ENCODE measurements at places on chromosomes 6 and 20.

GRCh38 chr6:75467966-75468365 is 25.6 kb downstream of the FILIP1 start:
- DNase-seq = peak; percentile 48

GRCh38 chr6:112065426-112065986 is 11.6 kb downstream of the CCN6 start:
- no peak for DNase-seq

DNA sequence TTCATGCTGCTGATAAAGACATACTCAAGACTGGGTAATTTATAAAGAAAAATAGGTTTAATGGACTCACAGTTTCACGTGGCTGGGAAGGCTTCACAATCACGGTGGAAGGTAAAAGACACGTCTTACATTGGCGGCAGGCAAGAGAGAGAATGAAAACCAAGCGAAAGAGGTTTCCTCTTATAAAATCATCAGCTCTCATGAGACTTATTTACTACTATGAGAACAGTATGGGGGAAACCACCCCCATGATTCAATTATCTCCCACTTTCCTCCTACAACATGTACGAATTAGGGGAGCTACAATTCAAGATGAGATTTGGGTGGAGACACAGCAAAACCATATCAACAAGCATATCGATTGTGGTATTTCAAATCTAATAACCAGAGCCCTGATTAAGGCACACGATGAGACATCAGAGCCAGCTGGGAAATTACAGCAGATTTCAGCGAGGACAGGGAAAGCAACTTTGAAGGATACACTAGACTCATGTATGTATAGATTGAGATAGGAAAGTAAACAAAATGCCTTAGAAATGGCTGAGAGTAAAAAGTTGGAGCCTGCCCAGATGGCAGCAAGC is 129.8 kb upstream of the GJE1 start:
- no peak for DNase-seq

DNA sequence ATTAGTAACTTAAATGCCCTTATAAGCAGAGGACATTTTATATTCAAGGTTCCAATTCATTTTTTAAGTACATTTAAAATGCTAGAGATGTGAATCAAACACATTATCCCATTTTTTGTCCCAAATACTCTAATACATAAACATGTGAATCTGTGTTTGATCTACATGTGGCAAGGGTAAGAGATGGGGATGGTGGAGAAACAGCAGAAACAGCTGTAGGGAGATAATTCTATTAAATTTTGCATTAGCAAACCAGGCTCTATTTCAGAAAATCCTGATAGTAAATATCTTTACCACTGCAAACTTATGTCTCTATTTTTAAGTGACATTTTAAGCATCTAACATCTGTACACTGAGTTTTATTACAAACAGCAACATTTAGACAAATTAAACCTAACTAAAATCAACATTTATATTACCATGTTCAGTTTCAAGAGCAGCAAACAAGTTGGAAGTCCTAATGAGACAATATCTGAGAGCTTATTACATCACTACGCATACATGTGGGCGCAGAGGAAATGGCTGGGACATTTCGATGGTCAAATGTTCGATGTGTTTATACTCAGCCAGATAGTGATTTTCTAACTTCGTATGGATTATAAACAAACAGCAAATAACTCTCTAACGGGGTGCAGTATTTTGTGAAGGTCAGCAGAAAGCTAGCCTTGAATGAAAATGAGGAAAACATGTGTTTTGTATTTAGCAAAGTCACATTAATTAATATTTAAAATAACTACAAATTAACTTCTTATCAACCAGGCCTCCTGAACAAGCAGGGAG is 165.1 kb downstream of the GJA1 start:
- no peak for DNase-seq

DNA sequence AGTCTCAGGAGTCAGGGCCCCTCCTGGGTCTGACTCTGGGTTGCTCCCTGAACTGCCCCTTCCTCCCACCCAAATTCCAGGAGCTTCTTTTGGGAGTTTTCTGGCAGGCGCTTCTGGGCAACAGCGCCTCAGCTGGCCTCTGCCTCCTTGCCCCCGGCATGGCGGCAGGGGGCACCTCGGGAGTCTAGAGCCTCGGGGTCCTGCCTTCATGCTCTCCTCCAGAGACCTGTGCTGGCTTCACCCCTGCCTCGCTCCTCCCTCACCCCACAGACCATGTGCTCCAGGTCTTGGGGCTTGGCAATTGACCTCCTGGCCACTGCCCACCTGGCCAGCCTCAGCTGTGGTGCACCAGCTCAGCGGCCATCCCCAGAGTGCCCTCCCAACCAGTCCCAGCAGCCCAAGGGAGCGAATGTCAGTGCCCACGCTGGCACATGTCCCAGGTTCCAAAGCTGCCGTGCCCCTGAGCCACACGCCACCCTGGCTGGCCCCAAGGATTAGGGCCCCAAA is 43.4 kb downstream of the SRC start:
- peak; percentile 20 for DNase-seq

GRCh38 chr20:20498076-20498861 is 130.4 kb downstream of the INSM1 start:
- DNase-seq = no peak

DNA sequence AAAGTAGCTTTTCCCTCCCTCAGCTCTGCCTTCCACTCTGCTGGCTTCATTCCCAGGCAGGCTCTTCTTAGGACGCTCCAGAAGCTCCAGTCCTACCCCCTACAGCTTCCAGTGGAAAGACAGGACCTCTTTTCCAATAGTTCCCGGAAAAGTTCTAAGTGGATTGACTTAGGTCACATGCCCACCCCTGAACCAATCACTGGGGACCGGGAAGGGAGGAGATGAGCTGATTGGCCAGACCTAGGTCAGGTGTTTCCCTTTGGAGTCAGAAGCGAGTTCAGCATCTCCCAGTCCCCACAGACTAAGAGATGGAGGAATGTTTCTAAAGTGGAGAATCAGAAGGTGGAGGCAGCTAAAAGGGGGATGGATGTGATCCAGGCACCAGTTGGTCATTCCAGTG is 62.9 kb upstream of the KCNG1 start:
- DNase-seq = no peak

DNA sequence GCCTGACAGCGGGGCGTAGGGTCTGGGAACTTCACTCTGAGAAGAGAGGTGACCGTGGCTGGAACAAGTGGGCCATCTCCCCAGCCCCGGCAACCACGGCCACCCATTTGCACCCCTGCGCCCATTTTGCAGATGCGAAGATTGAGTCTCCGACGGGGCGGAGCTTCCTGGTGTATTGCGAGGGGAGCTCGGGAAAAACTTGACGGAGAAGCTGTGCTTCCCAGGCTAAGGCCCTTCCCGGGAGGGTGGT is 653 bp downstream of the ZNF335 start:
- DNase-seq = no peak

- no peak for DNase-seq
Measured at GRCh38 chr20:19022118-19022575, 190.3 kb upstream of the SLC24A3 start.

DNA sequence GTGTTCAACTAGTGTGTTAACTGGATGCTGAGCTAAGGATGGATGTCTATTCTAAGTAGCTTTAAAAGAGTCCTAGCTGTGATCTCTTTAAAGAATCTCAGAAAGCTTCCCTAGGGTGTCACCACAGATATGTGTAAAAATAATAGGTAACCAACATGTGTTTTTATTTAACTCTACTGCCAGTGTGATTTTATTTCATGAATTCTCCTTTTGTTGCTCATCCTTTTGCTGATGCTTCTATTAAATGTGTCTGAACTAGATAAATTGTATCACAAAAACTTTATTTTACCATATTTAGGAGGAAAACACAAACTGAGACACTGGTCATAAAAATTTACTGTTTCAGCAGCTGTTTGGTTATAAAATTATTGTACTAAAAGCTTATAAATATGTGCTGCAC is 809.4 kb upstream of the CITED2 start:
- DNase-seq = no peak

DNA sequence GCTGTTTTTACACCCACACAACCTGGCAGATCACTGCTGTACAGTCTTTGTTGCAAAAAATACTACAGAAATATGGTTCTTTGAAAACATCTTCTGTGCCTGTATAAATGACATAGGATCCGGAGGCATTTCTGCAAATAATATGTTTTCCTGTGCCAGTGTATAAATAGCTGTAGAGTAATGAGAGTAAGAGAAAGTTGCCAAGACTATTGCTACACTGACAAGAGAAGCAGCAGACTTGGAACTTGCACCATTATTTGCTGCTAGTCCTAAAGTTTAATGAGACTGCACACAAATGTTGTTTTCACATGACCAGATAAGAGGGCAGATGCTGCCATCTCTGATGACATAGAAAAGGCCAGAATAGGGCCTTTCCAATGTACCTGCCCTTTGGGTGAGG is 50.0 kb upstream of the DTNBP1 start:
- DNase-seq = no peak

Measured in H9 (cell line).